Endothelial cell of umbilical vein (primary cell): ENCODE measurements at places on chromosomes 3 and 15. TPM values are rescaled to one million over a fixed set of nuclear protein-coding genes. Genes with fewer than 3 reads are reported as not detected.

The CYB561D2 gene
- total RNA-seq = 13.6 and 16.3 TPM in 2 replicates

The MME gene
- 8.4 and 10.5 TPM in 2 replicates for total RNA-seq

The SLC51B gene
- not detected in 2 replicates for total RNA-seq

DNA sequence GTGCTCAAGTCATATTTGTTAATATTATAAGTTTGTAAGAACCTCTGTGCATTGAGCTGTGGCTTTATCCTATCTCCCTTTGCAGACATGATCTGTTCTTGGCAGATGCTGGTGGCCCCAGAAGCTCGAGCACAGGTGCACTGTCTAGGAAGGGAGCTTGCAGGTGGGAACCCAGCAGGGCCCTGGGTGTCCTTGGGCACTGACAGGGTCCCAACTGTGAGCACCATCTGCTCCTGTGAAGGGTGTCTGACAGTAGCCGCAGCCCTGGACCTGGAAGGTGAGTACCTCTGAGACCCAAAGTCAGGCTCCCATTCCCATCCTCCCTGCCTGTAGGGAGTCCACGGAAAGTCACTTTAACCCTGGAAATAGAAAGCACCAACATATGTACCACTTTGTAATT lies 2.4 kb upstream of the REC114 start:
- no peak for DNase-seq

GRCh38 chr15:41990691-41991090 lies 18.3 kb upstream of the EHD4 start:
- no peak for DNase-seq

The PPP1R14D gene
- not detected in 2 replicates for total RNA-seq

The WDR93 gene
- not detected in 2 replicates for total RNA-seq

The CLN6 gene
- total RNA-seq = 48.0 and 53.9 TPM in 2 replicates

- no peak for DNase-seq
Measured at GRCh38 chr15:67070150-67070549, 4.7 kb downstream of the SMAD3 start.
